CD4-positive, alpha-beta memory T cell (primary cell): ENCODE measurements at places on chromosomes 3 and 15. TPM values are rescaled to one million over a fixed set of nuclear protein-coding genes. Genes with fewer than 3 reads are reported as not detected.
A peak's percentile ranks its signal among the peaks of the same experiment; 100 is the strongest.

GRCh38 chr3:136366289-136366688, 116.1 kb downstream of the PCCB start:
- DNase-seq = no peak

- no peak for DNase-seq
Measured at GRCh38 chr3:66467996-66468735, 32.7 kb downstream of the LRIG1 start.

DNA sequence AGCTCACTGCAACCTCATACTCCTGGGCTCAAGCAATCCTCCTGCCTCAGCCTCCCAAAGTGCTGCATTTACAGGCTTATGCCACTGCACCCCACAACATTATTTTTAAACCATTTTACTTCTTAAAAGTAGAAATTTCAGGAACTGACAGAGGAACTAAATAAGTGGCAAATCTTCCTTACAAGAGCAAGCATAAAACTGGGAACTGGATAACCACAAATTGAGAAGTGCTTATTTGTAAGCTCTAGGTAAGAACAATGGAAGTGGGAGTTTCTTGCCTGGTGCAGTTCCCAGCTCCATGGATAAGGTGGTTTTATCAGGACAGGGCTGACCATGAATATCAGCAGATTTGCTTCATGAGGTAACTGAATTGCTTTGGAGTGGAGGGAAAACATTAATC, 655.2 kb downstream of the DIPK2A start:
- DNase-seq = no peak

DNA sequence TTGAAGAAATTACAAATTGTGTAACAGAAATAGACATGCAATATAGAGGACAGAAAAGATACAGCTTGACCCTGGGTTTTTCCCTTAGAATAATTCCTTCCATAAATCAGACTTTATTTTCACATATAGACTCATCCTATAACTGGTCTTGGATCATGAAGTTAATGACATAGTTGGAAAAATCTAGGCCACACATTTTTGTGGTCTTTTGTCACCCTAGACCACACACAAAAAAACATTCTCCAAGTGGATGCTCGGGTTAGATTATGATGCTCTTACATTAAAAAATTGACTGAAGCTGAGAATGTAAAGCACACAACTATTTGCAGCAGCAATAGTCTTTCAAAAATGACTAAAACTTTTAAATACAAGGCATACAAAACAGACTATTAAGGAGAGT, 7.5 kb upstream of the PLA2G4D start:
- DNase-seq = no peak

GRCh38 chr3:125213364-125213755, 812 bp upstream of the SLC12A8 start:
- no peak for DNase-seq

DNA sequence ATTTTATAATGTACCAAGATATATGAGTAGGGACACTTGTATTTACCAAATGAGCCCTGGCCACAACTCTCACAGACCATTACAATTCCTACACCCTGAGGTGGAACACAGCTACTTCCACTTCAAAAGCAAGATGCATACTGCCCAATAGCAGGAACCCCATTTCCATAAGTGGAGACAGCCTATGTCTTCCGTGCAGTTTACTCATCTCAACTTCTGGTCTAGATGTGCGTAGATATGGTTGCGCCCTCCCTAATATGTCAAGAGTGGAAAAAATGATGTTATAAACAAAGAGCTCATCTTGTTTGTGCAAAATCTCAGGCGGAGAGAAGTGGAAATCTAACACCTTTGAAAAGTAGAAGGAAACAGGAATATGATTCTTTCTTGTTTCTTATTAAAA, 44.6 kb downstream of the RAB27A start:
- DNase-seq = no peak

DNA sequence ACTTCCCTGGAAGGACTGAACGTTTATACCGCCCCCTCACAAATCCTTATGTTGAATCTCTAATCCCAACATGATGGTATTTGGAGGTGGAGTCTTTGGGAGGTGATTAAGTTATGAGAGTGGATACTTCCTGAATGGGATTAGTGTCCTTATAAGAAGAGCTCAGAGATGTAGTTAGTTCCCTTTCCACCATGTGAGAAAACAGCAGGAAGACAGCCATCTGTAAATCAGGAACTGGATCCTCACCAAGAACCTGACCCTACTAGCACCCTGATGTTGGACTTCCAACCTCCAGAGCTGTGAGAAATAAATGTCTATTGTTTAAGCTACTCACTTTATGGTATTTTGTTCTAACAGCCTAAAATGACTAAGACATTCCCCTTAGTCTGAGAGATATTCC, 33.3 kb upstream of the SACM1L start:
- no peak for DNase-seq

DNA sequence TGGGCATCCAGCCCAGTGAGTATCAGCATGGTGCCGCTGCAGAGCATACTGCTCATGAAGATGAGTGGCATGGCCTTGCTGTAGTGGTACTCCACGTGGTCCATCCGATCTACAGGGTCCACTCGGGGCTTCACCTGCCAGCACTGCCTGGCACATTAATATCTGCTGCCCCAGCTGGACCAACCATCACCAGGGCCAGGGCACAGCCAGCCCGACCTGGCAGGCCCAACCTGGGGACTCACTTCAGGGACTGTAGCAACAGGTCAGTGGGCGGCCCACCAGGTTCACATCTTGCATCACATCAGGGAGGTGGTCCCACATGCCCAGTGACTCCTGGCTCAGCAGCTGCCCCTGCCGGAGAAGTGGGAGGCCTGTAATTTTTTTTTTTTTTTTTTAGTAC, 48.1 kb downstream of the CDIN1 start:
- no peak for DNase-seq

- no peak for DNase-seq
Measured at GRCh38 chr3:75015280-75015679, 400.8 kb upstream of the CNTN3 start.

DNA sequence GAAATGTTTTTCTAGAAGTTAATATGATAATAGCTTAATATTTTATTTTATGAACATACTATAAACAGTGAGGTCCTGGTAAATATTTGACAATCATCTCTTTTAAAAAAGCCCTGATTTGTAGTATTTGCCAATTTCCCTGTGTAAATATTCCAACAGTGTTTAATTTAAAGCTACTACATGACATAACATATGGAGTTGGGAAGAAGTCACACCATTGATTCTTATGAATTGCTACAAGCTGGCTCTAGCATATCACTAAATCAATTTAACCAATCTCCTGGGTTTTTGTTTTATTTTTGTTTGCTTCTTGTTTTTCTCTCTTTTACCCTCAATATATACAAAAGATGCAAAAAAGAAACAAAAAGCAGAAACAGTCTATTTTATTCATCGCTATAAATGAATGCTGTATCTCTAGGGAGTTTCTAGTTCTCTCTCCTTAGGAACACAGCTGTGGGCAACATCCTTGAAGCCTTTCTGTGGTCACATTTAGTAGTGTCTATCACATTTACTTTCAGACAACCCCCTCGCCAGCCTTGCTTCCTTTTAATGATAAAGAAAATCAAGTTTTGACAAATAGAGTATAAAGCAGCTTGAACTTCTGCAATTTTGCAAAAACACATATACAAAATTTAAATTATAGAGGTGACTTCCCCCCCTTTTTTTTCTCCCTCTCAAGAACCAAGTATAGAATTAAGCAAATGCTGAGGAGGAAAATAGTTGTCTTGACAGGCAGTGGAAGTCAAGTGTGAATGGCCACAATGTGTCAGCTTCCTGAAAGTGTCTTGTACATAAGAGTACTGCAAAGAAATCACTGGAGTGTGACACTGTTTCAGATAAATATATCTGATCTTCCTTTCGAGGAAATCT, 21.4 kb downstream of the CCR1 start:
- no peak for DNase-seq

- no peak for DNase-seq
Measured at GRCh38 chr3:81492040-81492439, 269.4 kb downstream of the GBE1 start.

DNA sequence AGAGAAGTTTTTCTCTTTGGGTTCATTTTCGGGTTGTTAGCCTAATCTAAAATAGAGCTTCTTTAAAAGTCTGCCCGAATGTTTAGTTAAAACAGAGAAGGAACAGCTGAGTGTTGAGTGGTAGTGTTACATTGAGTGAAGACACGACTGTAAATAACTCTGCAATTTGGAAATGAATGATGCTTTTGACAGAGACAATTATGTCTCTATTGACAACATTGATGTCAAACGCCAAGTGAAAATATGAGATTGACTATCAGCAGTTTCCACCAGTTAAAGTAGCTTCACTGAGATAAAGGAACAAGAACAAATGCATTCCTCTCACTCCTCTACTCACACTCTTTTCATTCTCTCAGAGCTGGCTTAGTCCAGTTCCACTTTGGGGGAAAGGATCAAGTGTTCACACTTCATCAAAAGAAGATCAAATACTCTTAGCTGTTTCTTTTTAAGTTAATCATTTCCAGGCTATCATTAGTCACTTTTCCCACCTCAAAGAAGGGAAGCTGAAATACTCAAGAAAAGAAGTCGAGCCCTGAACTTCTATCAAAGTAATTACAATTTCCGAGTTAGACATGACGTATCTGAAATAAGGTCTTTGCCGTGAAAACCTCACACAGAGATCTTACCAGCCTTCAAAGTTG, 399.1 kb upstream of the DPH6 start:
- no peak for DNase-seq

DNA sequence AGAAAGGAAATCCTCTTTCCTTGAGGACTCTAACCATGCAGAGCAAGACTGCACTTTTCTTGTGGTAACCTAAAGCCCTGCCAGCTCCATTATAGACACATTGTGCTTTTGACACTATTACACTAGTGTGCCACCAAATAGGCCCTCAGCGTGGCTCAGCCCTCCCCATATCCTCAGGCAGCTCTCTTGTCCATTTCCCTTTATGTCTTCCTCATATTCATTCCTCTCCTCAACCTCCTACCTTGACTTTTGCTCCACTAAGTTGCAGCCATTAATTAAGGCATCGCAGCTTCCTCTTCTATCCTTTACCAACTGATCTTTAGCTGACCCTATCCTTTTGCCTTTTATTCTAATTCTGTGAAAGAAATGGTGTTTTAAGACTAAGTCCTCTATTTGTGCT, 3.7 kb downstream of the ATG7 start:
- DNase-seq = no peak

GRCh38 chr3:19392150-19392549, 243.8 kb downstream of the KCNH8 start:
- DNase-seq = no peak

- DNase-seq = no peak
Measured at GRCh38 chr3:166013073-166013679, 176.0 kb upstream of the BCHE start.

DNA sequence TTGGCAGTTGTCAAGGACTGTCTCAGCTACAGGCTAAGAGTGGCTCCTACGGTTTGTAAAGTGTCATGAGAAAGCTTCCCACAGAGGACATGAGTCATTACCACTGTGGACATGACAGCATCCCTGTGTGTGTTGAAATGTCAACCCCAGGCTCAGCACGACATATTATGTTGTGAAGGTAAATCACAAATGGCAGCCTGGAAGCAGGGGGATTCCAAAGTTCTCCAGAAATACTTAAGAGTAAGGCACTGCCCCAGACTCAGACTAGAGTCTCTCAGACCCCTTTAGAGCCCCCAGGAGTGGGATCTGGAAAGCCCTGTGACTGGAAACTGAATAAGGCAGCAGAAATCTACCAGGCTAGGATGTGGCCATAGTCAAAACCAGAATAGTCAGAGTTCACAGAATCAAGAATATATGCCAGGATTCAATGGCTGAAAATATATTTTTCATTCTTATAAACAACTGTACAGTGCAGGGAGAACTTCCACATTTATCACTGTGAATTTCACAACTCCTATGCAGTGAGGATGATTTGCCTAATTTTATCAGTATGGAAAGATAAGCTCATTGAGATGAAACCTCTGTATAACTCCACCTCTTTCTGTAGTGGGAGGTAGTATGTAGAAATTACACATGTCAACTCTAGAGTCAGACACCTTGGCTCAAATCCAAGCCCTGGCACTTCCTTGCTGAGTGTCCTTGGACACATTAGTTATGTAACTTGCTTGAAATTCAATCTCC, 237.1 kb upstream of the CFAP20DC start:
- no peak for DNase-seq

- no peak for DNase-seq
Measured at GRCh38 chr3:161139686-161140085, 34.5 kb upstream of the B3GALNT1 start.

DNA sequence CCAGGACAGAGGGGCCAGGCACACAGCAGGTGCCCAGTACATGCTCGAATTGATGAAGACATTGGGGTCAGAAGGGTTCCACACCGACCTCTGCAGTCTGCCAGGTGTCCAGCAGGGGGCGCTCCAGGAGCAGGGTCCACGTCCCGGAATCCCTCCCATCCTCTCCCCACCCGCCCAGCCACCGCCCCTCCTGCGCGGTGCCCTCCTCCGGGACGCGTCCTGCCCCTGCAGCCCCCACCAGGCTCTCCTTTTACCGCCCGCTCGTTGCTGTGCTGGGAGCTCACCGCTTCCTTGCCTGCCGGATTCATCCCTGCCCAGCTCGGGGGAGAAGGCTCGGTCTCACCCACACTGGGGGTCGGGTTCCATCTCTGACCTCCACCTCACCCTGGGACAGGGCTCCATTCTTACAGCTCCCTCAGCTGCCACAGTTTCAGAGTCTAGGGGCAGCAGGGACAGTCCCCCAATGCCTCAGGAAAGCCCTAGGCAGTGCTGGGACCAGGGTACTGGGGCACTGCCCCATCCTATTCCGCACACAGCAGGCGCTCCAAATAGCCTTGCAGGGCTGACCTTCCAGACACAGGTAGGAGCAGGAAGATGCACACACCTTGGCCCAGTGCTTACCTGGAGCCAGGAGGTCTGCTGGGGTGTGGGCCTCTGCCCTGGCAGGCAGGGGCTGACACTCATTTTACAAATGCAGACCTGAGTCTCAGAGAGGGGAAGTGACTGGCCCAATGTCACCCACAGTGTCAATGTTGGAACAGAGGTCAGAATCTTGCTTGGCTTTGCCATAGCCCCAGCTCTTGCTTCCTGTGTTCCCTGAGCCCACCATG, 31.0 kb downstream of the GRIP2 start:
- peak; percentile 51 for DNase-seq

- DNase-seq = no peak
Measured at GRCh38 chr3:197368821-197369220, 70.4 kb upstream of the DLG1 start.

DNA sequence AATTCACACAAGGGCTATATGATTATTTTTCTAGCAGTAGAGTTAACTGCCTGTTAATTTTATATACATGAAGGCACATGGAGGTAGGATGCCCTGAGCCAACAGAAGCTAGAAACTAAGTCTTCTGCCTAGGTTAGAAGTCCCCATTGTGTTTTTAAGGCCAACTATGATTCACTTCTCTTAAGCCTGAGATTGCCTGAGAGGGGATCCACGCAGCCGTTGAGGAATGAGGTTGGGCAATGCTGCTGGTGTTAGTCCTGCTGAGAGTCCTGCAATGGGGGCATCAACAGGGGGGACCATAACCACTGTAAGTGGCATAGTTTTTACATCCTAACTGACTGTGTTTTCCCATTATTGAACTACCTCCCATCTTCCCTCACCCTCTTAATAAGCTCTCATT, 60.1 kb upstream of the PFN2 start:
- no peak for DNase-seq

CTDSPL2 gene
- total RNA-seq = 72.0 TPM

MME gene
- not detected for total RNA-seq

SYNM gene
- 13.7 TPM for total RNA-seq

ROPN1 gene
- total RNA-seq = not detected

FBLN2 gene
- not detected for total RNA-seq
